ENCODE measurements at places on chromosomes 4 and X.

GRCh38 chrX:110914281-110914680 is 118.7 kb upstream of the CHRDL1 start:
- no peak for DNase-seq

DNA sequence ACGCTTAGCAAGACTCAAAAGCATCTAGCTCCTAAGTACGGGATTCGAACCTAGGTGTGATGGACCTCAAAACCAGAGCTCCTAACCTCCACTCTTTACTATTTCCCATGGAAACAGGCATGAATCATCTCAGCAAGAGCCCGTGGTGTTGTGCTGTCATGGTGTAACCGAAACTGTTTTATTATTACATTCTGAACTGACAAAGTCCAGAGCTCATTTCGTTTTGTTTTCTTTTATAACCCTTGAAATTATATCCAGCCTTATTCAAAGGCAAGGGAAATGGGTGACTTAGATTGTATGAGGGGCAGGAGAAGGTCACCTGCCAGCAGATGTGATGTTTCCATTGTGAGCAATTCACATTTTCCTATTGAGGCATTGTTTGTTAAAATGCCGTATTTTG is 301.1 kb downstream of the FRMPD4 start:
- DNase-seq, result no peak

GRCh38 chr4:81905971-81906370 is 434.3 kb upstream of the RASGEF1B start:
- no peak for DNase-seq

- no peak for DNase-seq
These were observed 730.8 kb downstream of the IL1RAPL1 start for GRCh38 chrX:29318012-29318411.

DNA sequence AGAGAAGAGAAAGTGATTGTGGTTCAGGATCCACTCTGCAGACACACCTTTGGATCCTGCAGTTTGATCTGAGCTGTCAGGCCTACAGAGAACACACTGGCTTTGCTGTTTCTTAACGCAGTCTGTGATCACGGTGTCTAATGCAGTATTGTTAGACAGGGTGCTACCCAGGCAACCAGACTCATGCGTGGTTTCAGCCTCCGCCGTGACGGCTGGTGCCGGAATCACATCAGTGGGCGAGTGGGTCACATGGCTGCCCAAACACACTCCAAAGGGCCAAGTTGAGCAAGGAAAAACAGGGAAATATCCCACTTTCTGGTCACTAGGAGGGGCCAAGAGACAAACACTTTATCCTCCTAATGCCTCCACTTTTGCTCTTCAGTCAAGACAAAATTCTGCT is 27.5 kb downstream of the CCDC149 start:
- DNase-seq, result no peak

- no peak for DNase-seq
These were observed 46.7 kb downstream of the TMEM156 start for GRCh38 chr4:38985410-38986100.

- no peak for DNase-seq
These were observed 47.2 kb downstream of the SLC34A2 start for GRCh38 chr4:25702848-25703247.

GRCh38 chr4:37627263-37627662 is 58.9 kb downstream of the RELL1 start:
- no peak for DNase-seq

DNA sequence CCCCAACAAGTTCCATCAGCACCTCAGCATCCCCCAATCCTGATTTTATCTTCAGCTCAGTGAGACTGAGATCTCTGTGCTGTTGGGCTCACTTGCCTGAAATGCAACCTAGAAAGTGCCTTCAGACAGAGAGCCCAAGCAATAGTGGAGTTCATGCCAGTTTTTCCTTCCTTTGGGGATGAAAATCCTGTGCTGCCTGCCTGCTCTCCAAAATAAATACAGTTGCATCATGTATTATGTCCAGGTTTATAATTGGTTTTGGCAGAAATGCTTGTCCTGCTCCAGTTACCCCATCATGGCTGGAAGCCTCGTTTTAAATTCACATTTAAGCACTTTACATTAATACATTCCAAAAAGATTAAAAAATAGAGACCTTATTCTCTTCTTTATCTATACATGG is 1865.5 kb upstream of the TENM3 start:
- no peak for DNase-seq

- no peak for DNase-seq
These were observed 194.6 kb upstream of the C1QTNF7 start for GRCh38 chr4:15233264-15233597.

GRCh38 chr4:128502818-128503527 is 215.4 kb upstream of the PGRMC2 start:
- DNase-seq, result no peak

GRCh38 chr4:106444557-106444956 is 76.0 kb upstream of the GIMD1 start:
- DNase-seq, result no peak

DNA sequence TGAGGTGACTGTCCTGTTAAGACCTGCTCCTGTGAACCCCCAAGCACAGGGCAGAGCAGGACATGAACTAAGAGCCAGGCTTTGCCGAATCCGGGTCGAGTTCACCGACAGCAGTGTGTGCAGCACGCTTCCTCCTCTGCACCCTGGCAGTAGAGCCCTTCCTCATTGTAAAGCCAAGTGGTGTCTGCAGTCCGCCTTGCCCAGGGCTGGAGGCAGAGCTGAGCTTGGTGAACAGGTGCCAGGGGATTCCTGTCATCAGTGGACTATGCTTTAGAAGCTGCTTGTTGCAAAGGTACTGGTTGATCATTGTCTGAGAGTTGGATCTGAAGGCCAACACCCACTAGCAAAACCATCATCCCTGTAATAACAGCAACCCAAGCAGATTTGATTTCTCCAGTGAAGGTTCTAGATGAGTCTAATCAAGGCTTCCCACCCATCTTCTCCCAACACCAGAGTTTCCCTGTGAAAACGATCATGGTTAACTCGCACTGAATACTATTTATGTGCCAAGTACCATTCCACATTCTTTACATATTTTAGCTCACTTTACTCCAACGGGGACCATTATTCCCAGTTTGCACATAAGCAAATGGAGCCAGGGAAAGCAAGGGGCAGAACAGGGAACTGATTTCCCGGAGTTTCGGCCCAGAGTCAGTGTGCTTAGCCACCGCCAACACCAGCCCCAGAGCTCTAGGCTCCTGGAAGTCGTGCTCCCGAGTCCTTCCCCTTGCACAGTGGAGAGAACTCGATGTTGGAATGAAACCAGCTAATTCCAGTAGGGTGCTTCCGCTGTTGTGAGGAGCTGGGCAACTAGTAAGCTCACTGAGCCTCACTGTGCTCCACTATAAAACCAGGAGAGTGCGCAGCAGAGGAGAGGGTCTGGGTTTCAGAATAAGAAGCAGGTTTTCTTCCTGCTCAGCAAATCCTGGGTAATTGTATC is 1.4 kb upstream of the SLC34A2 start:
- DNase-seq, result peak; percentile 84

- DNase-seq, result no peak
These were observed 232.0 kb upstream of the KLF8 start for GRCh38 chrX:56000174-56000573.

- DNase-seq, result no peak
These were observed 14.2 kb downstream of the RNF150 start for GRCh38 chr4:141119071-141119470.

DNA sequence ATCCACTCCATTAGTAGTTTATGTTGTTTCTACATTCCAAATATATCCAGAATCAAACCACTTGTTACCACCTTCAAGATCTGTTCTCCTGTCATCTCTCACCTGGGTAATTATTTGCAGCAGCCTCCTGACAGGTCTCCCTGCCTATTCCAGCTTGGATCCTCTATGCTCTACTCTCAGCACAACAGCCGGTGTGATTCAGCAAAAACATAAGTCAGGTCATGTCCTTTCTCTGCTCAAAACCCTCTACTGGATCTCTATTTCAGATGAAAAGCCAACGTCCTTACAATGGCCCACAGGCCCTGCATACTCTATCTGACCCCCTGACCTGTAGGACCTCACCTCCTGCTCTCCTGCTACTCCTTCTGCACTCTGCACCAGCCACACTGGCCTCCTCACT is 84.5 kb downstream of the NHSL2 start:
- DNase-seq, result no peak

DNA sequence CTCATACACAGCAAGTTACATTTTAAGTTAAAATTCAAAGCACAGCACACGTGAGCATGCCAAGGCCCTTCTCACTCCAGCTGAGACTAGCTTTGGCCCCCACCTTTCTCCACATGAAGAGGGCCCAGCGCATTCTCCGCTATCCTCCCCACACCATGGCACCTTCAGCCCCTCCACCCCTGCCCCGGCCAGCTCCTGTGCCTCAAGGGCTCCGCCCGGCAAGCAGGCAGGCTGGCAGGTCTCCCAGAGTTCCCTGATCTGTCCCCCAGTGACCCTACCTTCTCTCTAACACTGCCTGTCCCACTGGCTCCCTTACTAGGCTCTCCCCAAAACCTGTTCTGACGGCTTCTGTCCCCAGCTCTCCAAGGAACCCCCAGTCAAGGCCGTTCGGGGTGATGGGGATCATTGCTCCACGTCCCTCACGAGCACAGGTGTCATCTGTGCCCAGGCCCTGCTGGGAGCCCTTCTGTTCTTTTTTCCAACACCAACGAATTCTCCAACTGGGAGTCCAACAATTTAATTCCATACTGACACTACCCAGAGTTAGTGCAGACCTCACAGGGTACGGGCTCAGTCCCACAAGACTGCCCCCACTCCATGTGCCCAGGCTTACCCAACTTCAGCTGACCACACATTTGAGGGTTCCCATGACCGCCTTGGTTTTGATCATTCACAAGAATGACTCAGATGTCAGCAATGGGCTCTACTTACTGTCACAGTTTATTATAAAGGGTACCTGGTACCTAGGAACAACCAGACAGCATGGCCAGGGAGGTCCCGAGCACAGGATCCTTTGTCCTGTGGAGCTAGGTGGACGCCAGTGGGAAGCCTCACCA is 4.2 kb downstream of the LETM1 start:
- DNase-seq, result no peak

GRCh38 chrX:132615391-132616131 is 126.7 kb upstream of the MBNL3 start:
- peak; percentile 32 for DNase-seq

GRCh38 chr4:99408346-99408745 is 26.8 kb downstream of the ADH7 start:
- no peak for DNase-seq

GRCh38 chr4:13701937-13702446 is 74.5 kb upstream of the BOD1L1 start:
- peak; percentile 31 for DNase-seq

DNA sequence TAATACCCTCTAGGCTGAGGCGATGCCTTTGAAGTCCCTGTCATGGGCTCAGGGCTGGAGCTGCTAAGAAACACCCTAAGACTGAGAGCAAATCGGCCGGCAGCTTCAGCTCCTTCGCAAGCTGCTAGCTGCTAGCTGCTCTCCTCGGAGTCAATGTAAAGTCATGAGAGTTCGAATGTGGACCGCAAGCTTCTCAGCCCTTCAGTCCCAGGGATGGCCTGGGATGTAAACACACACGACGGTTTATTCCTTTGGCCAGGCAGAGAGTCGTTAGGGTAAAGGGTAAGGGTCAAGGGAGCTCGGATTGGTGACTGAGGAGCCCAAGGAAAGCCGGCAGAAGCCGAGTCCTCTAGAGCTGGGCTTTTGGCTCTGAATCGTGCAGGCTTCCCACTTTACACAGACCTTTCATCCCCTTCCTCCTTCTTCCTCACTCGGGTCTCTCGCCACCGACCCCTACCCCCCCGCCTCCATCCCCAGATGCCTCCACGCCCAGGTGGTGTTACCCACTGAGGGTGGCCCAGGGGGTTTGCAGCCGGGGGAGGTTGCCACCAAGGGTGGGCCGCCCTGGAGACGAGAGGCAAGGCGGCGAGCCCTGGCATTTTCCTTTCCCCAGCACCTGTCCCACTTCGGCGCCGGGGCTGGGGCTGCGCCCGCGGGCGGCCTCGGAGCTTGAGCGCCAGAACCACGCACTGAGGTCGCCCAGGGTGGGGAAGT is 3.1 kb upstream of the BCORL1 start:
- DNase-seq, result no peak

- no peak for DNase-seq
These were observed 137.8 kb downstream of the ANTXR2 start for GRCh38 chr4:79935274-79935673.

- DNase-seq, result no peak
These were observed 19.9 kb upstream of the CLDN34 start for GRCh38 chrX:9947131-9947794.

GRCh38 chrX:72716766-72717165 is 2.7 kb upstream of the PHKA1 start:
- peak; percentile 17 for DNase-seq

DNA sequence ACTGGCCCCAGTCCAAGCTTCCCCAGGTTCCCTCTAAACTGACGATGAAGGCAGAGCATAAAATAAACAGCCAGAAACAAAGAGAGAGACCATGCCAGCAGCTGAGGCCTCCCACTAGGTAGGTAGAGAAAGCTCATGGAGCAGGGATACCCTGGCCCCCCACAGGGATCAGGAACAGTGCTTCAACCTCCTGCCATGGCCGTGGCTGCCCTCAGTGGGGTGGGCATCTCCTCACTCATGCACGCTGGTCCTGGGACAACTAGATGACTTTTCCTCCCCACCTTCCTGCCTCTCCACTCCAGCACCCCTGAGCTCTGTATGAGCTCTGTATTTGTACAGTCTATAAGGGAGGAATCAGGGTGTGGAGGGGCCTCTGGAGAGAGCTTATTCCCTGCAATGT is 117.7 kb upstream of the PSAPL1 start:
- DNase-seq, result no peak

DNA sequence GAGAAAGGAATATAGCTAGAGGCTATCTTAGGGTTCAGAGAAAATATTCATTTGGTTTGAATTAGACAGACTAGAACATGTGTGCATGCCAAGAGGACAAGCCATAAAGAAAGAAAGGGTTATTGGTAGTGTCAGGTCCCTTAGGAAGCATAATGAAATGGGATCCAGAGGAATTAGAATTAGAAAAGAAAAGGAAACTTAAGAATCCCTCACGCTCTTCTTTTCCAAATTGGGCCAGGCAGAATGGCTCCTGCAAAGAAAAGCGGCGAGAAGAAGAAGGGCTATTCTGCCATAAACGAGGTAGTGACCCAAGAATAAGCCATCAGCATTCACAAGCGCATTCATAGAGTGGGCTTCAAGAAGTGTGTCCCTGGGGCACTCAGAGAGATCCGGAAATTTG is 4.9 kb upstream of the ABCG2 start:
- no peak for DNase-seq

DNA sequence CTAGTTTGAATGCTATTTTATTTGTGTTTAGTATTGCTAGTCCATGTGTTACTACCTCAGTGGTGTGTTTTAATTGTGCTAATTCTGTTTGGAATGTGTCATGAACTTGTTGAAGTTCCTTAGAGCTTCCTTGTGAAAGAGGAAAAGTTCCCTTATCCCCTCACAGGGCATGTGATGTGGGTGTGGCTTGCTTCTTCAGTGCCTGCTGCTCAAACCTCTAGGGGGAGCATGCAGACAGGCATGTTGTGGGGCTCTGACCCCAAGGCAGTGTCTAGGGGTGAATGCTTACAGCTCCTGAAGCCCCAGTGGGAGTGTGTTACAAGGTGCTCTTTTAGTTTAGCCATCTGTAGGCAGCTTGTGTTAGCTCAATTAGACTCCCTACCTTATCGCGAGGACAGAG is 86.5 kb downstream of the MAGED4 start:
- no peak for DNase-seq

All from mucosa of gallbladder (tissue), 1 donor.